Testis (tissue), 5 donors: ENCODE measurements at places on chromosomes 16 and 17. TPM values are rescaled to one million over a fixed set of nuclear protein-coding genes. Genes with fewer than 3 reads are reported as not detected.

RND2 gene
- total RNA-seq, result 15.7 TPM

CYTH1 gene
- total RNA-seq, result 47.9 TPM

PTX4 gene
- 1.7 TPM for total RNA-seq

SLC47A1 gene
- total RNA-seq, result 20.1 TPM

PRSS36 gene
- total RNA-seq, result 8.3 TPM
